Activated CD4-positive, alpha-beta T cell treated with anti-CD3 and anti-CD28 coated beads for 4 hours (primary cell): ENCODE measurements at places on chromosomes 6 and 20.

GRCh38 chr20:51533291-51534172 lies 9.0 kb downstream of the NFATC2 start:
- no peak for DNase-seq

- DNase-seq = no peak
Measured at GRCh38 chr20:37526839-37527637, 638 bp downstream of the BLCAP start.

GRCh38 chr20:17480696-17481095 lies 50.5 kb downstream of the BFSP1 start:
- no peak for DNase-seq

GRCh38 chr20:39270837-39271604 lies 308.9 kb downstream of the DHX35 start:
- no peak for DNase-seq

- DNase-seq = no peak
Measured at GRCh38 chr6:19297880-19298279, 539.3 kb upstream of the ID4 start.

DNA sequence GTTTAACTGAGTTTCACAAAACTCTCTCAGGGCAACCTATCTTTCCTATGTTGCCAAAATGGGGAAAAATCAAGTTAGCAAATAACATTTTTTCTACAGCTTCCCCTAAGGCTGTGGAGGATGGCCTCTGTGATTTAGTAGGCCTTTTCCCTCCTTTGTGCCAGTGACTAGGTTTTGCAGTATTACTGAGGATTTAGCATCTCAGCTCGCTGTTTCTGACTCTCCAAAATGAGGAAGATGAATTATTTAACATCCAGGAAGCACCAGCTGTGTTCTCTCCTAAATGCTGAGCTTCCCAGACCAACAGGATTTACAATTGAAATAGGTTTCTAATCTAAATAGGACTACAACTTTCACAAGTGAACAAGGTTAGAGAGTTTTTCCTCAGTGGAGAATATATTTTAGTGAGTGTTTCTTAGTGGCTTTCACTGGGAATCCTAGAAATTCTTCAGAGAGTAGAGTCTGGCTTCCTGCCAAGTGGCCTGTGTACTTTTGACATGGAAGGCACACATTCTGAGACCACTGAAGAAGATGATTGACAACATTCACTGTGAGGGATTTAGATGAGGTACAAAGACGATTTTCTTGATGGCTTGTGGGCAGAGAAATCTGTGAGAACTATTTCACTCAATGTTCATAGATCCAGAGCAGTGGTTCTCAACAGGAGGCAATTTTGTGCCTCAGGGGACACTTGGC lies 62.4 kb downstream of the PTCHD4 start:
- DNase-seq = no peak

GRCh38 chr6:139149383-139149782 lies 14.5 kb downstream of the HECA start:
- no peak for DNase-seq

GRCh38 chr6:137571854-137572253 lies 77.7 kb upstream of the OLIG3 start:
- DNase-seq = peak; percentile 42

DNA sequence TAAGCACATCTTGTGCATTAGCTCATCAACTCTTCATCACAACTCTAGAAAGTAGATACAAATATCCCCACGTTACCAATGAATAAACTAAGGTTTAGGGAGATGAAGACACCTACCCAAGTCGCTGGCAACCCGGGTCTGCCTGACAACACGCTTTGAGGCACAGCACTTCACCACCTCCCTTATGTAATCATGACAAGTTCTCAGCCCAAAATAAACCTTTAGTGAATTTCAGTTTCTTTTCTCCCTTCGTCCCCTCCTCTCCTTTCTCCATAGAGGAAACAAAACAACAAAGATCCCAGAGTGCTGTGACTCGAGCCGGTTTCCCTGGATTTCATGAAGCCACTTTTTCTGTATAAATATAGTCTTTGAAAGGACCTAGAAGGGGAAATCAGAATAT lies 105.4 kb downstream of the MAFB start:
- DNase-seq = no peak

GRCh38 chr6:25548451-25548850 lies 103.6 kb upstream of the SCGN start:
- DNase-seq = no peak
